ENCODE measurements at places on chromosomes 2 and 18. TPM values are rescaled to one million over a fixed set of nuclear protein-coding genes. Genes with fewer than 3 reads are reported as not detected.

- DNase-seq: peak; percentile 67
Observed at GRCh38 chr2:212892193-212892592, 259.2 kb downstream of the IKZF2 start.

DNA sequence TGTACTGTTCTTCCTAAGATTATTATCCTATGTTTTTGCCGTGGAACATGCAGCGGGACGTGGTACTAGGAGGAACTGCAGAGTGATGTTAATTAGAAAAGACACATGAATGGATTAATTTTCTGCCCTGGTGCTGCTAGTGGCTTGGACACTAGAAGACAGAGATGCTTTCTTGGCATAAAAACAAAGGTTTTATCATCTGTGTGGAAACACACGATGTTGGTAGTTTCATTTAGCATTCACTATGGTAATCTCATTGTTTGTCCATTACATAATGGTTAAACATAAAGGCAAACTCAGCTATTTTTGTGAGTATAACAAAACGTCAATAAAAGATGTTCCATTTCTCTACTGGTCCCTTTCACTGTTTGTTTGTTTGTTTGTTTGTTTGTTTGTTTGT lies 22.8 kb downstream of the COL6A3 start:
- no peak for DNase-seq

DNA sequence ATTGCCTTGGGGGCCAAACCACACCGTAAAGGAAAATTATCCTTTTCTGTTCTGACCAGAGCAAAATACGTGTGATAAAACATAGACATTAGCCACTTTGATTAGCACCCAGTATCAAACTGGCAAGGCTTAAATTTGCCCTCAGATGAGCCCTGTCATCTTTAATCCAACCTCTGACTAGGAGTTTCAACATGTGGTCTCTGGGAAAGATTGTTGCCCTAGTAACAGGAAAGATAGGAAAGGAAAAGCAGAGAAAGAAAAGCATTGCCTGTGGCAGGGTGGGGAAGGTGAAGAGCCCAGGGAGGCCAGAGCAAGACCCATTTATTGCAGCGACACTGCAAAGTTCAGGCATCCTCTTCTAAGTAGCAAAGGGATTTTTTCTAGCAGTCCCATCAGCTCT lies 181.5 kb upstream of the SCN7A start:
- no peak for DNase-seq

DNA sequence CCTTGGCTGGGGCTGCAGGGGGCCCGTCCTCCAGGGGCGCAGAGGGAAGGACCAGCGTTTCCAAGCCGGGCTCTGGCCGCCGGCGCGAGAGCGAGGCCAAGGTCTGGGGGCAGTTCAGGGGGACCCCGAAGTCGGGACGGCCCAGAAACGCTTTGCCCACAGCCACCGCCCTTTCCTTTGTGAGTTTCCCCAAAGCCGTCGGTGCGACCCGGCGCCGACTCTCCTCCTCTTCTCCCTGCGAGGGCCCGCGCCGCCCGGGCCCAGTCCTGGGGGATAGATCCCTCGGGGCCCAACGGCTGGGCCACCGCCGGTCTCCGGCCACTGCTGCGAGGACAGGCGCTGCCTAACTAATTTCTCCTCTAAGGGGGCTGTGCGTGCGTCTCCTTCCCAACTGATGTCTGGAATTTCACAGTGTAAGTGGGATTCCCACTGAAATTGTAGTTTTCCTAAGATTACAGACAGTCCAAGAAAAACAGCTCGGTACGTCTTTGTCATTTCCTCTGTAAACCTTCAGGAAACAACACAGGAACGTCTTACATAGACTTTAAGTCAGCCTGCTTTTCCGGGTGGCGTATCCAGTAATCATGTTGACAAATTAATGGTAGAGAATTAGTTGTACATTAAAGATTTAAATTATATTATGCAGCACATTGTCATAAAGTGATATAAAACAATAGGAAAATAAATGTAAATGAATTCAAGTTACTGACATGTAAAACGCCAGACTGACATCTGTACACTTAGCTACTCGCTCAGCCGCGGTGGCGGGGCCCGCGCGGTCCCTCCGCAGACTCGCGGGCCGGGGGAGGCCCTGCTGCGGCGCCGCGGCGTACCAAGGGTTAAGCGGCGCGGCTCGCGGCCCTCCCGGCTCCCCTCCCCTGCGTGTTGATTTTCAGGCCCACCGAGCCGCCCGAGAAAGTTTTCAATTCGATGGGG lies 139.4 kb upstream of the SIX3 start:
- peak; percentile 14 for DNase-seq

DNA sequence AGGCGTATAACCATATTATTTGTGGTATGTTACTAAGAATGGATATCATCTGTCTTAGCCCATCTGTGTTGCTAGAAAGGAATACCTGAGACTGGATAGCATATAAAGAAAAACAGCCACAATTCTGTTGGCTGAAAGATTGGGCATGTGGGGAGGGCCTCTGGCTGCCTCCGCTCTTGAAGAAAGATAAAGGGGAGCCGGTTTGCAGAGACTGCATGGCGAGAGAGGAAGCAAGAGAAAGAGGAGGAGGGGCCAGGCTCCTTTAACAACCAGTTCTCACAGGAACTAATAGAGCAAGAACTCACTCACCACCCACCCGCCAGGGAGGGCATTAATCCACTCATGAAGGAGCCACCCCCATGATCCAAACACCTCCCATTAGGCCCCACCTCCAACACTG lies 29.2 kb upstream of the UXS1 start:
- no peak for DNase-seq

DNA sequence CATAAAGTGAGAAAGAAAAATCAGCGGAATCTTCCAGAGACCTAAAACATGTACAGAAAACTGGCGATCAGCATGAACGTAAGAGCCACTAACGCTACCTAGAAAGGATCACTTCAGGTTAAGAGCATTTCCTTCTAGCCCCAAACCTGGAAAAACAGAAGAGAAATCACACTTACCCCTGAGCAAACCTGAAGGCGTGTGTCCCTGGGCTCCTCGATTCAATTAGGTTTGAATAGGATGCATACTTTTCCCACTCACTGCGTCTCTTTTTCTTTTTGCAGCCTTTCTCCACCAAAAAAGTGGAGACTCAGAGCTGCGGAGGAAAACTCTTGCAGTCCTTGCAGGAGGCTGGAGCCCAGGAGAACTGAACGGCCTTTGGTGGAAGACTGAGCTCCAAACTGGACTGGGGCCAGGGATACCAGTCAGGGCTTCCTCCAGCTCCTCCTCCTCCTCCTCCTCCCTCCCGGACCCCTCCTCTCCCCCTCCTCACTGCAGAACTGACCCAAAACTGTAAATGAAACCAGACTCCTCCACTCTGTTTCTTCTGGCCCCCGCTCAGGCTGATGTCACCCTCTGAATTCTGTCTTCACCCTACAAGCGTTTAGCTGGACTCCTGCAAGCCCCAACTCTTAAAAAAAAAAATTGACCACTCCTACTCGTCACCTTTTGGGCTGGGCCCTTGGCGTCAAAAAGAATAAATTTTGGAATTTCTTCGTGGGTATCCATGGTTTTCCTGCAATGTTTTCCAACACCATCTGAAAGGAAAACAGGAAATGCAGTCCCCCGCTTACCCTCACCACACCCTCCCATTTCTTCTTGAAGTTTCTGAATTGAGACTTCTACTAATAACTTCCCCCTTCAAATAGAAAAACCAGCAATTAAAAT lies at the start of gene COL6A3:
Gene COL6A3 (minus strand): TSS at position 388 of the 885 bp plus-strand sequence. CDS start 17,347 bp downstream, outside the sequence.
- peak; percentile 71 for DNase-seq

DNA sequence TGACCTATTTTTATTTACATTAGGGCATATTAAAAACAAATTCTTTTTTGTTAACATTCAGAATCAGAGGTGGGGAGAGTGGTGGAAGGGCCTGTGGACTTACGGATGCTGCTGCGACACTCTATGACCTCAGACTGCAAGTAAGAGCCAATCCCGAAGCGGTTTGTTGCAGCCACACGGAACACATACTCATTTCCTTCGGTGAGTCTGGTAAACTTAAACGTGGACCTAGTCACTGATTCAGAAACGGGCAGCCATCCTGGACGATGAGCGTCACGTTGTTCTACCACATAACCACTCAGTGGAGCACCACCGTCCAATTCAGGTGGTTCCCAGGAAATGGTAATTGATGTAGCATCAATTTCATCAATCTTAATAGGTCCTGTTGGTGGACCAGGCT lies 61.9 kb downstream of the PLEKHA3 start:
- no peak for DNase-seq

DNA sequence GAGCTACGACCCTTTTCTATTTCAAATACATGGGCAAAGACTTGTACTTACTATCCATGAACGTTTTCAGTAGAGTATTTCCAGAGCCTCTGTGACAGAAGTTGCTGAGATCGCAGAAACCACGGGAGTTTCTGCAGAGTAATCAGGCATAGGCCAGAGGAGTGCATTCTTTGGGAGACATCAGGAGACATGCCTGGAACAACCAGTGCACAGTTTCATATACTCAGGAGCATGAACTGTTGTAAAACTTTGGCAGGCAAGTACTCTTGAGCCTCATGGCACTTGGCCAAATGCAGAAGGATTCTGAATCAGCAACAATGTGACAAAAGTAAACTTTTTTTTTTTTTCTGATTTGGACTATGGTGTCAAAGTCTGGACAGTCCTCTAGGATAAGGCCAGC lies 307.1 kb downstream of the GRB14 start:
- DNase-seq: peak; percentile 8

DNA sequence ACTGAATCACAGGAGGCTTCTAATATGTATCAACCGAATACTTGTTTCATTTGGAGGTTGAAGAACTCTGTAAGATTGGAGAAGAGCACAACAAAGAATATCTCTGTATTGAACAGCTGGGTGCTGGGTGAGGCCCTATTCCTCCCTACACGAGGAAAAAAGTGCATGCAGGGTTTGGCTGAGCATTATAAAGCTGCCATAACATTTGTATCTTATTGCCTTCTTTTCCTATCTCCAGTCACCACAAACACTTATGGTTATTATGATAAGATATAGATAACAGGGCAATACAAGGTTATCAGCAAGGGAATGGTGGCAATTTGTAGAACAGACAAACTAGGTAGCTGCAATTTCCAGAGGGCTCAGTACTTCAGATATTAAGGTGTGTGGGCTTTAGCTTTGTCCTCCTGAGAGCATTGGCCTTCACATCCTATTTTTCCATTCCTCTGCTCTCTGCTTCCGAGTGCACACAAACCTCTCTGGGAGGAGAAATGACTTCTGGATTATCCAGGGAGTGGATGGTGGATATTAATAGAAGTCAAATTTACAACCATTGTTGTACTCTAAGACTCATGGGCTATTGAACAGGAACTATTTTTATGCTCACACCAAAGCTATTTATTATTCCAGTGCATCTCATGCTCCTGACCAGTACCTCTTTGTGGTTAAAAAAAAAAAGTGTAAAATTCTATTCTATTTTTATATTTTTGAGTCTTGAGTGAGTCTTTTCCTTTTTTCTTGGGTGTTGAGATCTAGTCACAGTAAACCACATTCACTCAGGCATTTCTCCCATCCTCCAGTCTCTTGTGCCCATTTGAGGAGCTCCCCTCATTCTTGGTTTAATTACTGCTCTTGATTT lies 248.4 kb downstream of the ETAA1 start:
- DNase-seq: peak; percentile 85

- peak; percentile 24 for DNase-seq
Observed at GRCh38 chr2:191999101-191999841, 152.4 kb upstream of the CAVIN2 start.

NT5C1B gene
- total RNA-seq: not detected

CEBPZOS gene
- 16.8 TPM for total RNA-seq

LOXHD1 gene
- total RNA-seq: not detected

Measured in fibroblast of lung (primary cell).